ENCODE measurements at places on chromosomes 1 and 21.
A peak's percentile ranks its signal among the peaks of the same experiment; 100 is the strongest.

- DNase-seq, result peak; percentile 17
Observed at GRCh38 chr1:232962761-232963745, 12.6 kb downstream of the NTPCR start.

DNA sequence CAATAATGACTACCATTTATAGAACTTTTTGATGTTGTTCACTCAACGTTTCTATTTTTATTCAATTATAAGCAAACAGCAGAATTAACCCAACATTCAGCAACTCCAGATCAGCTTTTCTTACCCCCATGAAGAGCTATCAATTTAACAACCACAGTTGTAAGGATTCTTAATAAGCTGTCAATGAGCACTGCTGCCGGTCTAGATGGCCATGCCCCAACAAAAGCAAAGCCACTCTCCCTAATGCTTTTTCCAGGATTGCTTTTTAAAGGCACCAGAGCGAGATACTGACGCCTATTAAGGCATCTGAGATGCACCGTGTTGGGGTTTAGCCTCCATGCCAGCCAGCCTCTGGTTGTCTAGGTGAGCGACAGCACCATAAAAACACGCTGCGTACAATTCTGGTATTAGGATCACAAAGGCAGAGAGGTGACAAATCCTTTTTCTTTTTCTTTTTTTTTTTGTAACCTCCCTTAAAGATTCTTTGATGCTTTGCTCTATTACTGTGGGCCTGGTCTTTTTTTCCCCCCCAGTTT, 39.5 kb downstream of the PTPRC start:
- no peak for DNase-seq

DNA sequence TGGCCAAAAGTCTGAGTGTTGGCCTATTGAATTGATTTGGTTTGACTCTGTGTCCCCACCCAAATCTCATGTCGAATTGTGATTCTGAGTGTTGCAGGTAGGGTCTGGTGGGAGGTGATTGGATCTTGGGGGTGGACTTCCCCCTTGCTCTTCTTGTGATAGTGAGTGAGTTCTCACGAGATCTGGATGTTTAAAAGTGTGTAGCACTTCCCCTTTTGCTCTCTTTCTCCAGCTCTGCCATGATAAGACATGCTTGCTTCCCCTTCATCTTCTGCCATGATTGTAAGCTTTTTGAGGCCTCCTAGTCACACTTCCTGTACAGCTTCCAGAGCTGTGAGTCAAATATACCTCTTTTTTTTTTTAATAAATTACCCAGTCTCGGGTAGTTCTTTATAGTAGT, 297.1 kb upstream of the ZRANB2 start:
- no peak for DNase-seq

- peak; percentile 66 for DNase-seq
Observed at GRCh38 chr1:154574716-154575115, 7.1 kb downstream of the CHRNB2 start.

DNA sequence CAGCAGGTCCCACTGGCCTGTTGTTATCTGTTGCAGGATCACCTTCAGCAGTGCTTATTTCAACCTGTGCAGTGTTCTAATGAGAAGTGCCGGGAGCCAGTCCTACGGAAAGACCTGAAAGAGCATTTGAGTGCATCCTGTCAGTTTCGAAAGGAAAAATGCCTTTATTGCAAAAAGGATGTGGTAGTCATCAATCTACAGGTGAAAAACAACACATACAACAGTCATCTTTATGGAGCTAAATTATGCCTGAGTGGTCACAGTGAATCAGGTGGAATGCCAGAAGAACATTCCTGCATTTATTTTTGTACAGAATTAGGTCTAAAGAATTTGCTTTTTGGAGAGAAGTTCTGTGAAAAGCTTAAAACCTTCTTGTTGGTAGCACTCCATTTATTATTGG, 33.2 kb downstream of the TRAF5 start:
- no peak for DNase-seq

GRCh38 chr1:83029050-83029449, 969.9 kb downstream of the TTLL7 start:
- no peak for DNase-seq

GRCh38 chr1:62800825-62801306, 16.9 kb downstream of the ATG4C start:
- peak; percentile 70 for DNase-seq

- DNase-seq, result no peak
Observed at GRCh38 chr1:160996178-160996577, 24.8 kb downstream of the F11R start.

DNA sequence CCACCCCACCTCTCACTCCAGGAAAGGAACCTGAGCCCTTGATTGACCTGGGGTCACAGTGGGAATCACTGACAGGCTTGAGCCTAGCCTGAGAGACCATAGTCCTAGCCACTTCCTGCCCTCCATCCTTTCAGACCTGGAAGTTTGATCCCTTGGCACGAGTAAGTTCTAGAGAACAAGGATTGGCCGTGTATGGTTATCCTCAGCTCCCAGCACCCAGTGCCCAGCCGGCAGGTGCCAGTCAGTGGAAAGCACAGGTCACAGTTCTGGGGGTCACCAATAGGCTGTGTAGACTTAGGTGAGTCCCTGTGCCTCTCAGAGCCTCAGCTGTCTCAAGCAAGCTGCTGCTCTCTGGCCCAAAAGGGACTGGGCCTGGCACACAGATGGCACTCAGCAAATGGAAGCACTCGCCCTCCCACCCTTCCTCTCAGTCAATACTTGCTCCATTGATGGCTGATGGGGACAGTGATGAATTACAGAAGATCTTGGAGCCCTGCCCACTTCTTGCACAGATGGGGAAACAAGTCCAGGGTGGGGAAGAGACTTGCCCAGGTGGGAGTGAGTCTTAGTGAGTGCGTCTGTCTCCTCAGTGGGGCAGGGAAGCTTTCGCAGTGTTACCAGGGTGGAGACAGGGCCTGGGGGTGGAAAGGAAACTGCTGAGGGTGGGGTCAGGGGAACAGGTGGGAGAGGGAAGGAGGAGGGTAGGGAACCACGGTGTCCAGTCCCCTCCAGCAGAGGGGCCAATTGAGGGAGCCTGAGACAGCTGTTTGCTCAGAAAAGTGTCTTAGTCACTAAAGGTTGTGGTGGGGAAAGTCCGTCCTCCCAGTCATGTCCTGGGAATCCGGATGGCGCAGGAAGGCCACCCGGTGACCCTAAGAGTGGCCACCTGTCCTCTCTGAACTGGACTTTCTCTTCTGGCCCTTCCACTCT, 2.6 kb upstream of the KCNQ4 start:
- no peak for DNase-seq

DNA sequence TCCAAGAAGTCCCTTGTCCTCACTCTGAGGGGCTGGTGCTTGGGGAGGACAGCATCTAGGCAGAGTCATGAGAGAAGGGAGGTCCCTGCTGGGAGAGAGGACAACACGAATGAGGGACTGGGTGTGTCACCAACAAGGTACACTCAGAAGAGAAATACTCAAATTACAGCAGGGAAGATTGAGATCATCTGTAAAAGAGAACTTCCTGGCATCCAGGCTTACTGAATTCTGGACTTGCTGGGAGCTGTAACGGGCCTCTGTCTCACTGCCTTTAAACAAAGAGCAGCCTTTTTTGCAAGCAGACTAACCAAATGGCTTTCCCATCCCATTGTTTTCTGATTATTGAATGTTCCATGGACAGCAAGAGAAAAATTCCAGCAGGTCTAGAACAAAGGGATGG, 195.7 kb upstream of the RAB4A start:
- no peak for DNase-seq

- DNase-seq, result no peak
Observed at GRCh38 chr1:214213136-214213535, 67.8 kb upstream of the SMYD2 start.

DNA sequence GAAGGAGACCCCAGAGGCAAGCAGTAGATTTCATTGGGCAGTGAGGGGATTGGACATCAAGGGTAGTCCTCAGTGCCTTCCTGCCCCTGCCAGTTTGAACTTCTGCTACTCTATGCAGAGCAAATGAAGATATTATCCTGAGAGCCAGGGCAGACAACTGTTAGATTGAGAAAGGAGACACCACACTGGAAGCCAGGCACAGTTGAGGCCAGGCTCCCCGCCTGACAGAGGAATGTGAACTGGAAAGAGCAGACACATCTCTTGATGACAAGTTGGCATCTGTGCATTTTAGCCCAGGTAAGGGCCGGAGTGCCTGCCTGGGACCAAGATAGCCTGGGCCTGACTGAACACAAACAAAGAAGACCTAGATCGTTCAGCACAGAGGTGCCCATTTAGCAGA, 16.0 kb downstream of the SH3BGR start:
- no peak for DNase-seq

- no peak for DNase-seq
Observed at GRCh38 chr1:81887421-81888144, 86.8 kb downstream of the ADGRL2 start.

- no peak for DNase-seq
Observed at GRCh38 chr1:204293605-204294337, 66.0 kb downstream of the PLEKHA6 start.

DNA sequence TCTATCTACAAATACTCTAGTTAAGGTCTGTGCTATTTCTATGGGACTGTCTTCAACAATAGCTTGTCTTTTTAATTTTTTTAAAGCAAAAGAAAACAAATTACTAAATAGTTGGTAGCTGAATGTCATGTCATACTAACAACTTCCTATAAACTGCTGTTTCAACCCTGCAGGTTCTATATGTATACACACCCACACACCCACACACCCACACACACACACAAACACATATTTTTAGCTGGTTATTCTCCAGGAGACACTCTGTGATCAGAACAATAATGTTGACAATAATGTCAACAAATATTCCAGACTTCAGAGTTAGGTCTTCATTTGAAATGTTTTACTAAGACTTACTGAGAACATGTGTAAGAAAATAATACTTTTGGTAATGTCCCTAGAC, 66.7 kb downstream of the AK5 start:
- no peak for DNase-seq

GRCh38 chr1:209522826-209523225, 60.7 kb upstream of the CAMK1G start:
- DNase-seq, result no peak

DNA sequence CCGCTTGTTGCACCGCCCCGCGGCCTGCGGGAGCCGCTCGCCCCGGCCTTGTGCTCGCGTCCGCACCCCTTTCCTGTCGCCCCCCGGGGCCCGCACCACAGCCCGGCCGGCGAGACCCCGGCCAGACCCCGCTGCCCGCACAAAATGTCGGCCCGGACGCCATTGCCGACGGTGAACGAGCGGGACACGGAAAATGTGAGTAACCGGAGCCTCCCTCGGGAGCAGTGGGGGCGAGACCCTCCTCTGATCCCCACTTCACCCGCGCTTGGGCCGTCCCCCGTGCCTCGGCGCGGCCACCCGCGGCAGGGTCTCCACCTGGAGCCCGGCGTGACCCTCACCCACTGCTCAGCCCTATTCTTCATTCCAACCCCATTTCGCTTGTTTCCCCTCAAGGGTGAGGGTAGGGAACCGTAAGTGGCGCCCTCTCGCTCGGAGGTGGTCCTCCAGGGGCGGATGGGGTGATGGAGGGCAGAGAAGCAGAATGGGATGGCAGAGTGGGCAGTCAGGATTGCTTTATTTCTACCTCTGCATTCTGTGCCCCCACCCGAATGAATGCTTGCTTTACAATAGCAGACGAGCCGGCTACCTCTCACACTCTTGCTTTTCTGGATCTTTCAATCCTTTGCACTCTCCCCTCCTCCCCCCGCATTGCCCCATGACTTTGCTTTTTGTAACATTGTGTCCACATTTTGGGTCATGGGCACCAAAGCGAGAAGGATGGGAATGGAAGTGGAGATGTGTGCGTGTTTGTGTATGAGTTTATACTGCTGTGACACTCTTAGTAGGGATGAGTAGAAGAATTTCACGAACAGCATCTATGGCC, 954 bp downstream of the MARK1 start:
- no peak for DNase-seq

GRCh38 chr1:202207292-202207691, 13.7 kb downstream of the LGR6 start:
- DNase-seq, result peak; percentile 35

- no peak for DNase-seq
Observed at GRCh38 chr21:38520511-38520910, 22.2 kb upstream of the ERG start.

DNA sequence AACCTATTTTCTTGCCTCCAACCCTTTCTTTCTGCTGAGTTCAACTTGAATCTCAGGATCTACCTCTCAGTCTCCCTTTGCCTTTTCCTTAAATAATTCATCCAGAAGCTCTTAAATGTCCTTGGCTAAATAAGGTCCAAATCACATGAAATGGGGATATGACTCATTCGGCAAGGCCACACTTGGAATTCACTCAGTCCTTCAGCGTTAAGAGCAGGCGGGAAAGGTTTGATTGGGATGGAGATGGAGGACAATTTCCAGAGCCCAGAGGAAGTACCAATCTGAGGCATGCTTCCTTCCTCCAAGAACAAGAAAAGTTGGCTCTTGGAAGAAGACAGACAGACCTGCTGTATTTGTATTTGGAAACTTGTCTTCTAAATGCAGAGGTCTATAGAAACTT, 128.5 kb downstream of the PROX1 start:
- DNase-seq, result no peak

DNA sequence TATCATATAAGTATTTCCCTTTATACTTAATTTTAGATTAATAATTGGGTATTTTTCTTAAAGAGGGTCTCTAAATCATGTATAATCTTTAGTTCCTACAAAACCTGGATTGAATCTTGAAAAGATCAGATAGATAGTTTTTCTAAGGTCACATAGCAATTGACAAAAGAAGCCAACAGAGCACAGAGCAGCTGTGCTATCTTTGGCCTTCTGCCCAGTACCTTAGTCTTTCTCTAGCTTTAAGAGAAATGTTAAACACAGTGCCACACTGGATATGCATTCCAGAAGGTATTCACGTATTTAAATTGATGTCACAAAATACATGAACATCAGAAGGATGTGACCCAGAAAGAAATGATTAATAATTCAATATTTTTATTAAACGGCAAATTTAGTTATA, 86.8 kb downstream of the C21orf91 start:
- DNase-seq, result no peak

- DNase-seq, result peak; percentile 20
Observed at GRCh38 chr1:152111515-152111968, 3.7 kb downstream of the TCHH start.

- DNase-seq, result peak; percentile 55
Observed at GRCh38 chr1:1371746-1372711, 3.0 kb downstream of the AURKAIP1 start.

- DNase-seq, result no peak
Observed at GRCh38 chr1:47184090-47184821, 5.6 kb downstream of the PDZK1IP1 start.

- no peak for DNase-seq
Observed at GRCh38 chr1:165849353-165850133, 22.1 kb downstream of the UCK2 start.
